ENCODE measurements at places on chromosomes 4 and X. TPM values are rescaled to one million over a fixed set of nuclear protein-coding genes. Genes with fewer than 3 reads are reported as not detected.
A peak's percentile ranks its signal among the peaks of the same experiment; 100 is the strongest.

The TMEM185A gene
- 20.0 TPM for total RNA-seq

The USP27X gene
- total RNA-seq = 3.4 TPM

The CTAG1A gene
- total RNA-seq = not detected

The P2RY4 gene
- total RNA-seq = 0.26 TPM

The ARHGAP4 gene
- total RNA-seq = 96.2 TPM

The DHRSX gene
- 28.8 TPM for total RNA-seq

The APOOL gene
- total RNA-seq = 25.7 TPM

The CLGN gene
- 1.6 TPM for total RNA-seq

The MAGEA9B gene
- total RNA-seq = not detected

The WAS gene
- total RNA-seq = 49.1 TPM

The FAM236C gene
- total RNA-seq = not detected

The KIT gene
- 9.6 TPM for total RNA-seq

- peak; percentile 27 for DNase-seq
These were observed 11.6 kb downstream of the PAGE4 start for GRCh38 chrX:49840679-49841078.

DNA sequence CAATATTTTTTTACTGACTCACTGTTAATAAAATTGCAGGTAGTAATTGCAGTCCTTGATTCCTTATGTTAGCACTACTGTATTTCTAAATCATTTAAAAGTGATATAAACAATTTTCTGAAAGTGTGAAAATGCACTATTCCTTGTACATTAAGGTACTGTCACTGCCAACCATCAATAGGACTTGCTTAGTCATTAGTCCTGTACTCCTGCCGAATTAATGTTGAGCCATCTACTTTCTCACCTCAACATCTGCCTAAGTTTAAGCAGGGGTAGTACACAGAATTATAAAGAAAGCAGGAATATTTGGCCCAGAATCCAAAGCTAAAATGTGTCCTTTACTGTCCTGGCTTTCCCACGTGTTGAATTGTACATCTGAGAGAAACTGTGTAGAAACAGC, 87.0 kb upstream of the TRPC3 start:
- no peak for DNase-seq

GRCh38 chr4:145418739-145419138, 62.9 kb upstream of the SMAD1 start:
- DNase-seq = no peak

GRCh38 chr4:2686379-2687265, 69.5 kb downstream of the TNIP2 start:
- DNase-seq = peak; percentile 70

GRCh38 chrX:12548746-12549145, 242.5 kb upstream of the PRPS2 start:
- DNase-seq = no peak

- no peak for DNase-seq
These were observed 894.4 kb downstream of the FAT4 start for GRCh38 chr4:126209147-126209546.

DNA sequence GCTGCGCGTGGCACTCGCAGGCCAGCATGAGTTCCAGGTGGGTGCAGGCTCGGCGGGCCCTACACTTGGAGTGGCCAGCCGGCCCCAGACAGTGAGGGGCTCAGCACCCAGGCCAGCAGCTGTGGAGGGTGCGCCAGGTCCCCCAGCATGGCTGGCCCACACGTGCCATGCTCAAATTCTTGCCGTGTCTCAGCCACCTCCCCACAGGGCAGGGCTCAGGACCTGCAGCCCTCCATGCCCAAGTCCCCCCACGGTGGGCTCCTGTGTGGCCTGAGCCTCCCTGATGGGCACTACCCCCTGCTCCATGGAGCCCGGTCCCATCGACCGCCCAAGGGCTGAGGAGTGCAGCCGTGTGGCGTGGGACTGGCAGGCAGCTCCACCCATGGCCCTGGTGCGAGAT, 210.2 kb downstream of the COX7B2 start:
- DNase-seq = peak; percentile 67

DNA sequence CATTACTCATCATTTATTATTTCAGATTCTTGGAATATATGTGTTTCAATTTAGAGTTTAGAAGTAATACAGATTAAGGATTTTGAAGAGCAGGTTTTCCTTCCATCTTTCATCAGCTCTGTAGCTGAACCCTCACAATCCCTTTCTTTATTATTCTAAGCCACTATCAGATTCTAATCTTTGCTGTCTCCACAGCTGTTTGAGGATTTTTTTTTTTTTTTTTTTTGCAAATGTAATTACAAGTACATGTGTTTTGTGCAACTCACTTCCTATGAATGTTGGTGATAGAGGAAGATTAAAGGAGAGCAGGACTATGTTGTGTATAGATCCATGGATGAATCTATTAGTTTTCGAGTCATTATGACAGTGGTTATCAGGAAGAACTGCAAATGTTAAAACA, 87.4 kb upstream of the TENM3 start:
- DNase-seq = no peak

- DNase-seq = no peak
These were observed 222.1 kb downstream of the TACR3 start for GRCh38 chr4:103497692-103498091.

GRCh38 chr4:25112366-25112994, 47.8 kb downstream of the SEPSECS start:
- no peak for DNase-seq

GRCh38 chr4:146398896-146399445, 122.8 kb downstream of the SLC10A7 start:
- DNase-seq = no peak

DNA sequence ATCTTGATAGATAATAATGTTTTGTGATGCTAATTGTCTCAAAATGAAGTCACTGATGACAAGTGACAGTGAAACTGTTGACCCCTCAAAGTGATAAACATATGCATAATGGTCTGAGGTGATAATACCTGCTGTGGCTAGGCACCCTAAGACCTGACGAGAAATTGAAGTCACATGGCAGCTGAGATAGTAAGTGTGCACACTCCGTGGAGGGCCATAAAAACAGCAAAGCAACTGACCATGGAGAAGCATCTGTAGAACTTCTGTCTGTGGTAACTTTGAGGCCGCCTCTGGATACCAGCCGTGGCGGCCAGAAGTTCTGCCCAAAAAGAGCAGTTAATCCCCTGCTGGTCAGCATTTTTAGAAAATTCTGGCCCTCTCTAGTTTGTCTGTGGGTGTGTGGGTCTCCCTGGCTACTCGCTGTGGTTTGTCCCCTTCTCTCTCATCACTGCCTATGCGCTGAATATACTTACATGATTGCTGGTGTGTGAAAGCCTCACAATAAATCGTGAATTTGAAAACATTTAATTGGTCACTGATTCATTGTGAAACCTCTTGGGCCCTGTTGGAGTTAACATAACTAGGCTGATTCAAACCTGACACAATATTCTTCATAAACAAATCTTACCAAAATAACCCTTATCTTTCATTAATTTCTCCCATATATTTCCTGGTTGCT, 50.6 kb downstream of the CCDC149 start:
- no peak for DNase-seq

DNA sequence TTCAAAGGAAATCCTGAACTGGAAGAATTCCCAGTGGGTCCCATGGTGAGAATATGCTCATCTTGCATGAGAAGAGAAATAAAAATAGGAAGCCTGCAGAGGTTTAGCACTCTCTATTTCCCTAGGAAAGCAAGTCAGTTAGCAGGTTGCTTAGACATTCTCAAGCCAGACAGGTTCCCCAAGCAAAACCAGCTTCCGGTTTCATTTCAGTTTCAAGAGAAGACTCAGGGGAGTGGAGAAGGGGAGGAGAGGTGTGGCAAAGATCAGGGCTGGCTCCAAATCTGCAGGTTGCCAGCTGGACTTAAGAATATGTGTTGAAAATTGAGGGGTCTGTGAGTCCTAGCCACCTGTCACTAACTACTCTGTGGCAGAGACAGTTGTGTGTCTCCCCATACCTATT, 107.5 kb downstream of the CLNK start:
- DNase-seq = no peak

DNA sequence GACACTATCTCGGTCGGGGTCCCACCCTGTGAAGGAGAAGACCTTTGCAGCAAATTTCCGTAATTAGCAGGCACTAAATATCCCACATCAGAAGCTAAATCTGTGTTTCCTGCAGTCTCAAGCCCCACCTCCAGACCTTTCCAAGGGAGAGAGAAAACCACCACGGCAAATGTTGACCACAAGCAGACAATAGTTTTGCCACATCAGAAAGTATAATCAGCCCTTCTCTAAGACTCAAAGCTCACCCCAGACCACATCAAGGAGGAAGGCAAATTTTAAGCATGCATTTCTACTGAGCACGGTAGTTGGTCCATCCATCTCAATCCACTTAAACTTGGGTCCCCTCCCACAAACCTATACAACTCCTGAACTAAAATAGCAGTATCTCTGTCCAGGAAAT, 398.5 kb downstream of the GPM6A start:
- no peak for DNase-seq

GRCh38 chrX:141760761-141761160, 62.2 kb upstream of the SPANXD start:
- no peak for DNase-seq

DNA sequence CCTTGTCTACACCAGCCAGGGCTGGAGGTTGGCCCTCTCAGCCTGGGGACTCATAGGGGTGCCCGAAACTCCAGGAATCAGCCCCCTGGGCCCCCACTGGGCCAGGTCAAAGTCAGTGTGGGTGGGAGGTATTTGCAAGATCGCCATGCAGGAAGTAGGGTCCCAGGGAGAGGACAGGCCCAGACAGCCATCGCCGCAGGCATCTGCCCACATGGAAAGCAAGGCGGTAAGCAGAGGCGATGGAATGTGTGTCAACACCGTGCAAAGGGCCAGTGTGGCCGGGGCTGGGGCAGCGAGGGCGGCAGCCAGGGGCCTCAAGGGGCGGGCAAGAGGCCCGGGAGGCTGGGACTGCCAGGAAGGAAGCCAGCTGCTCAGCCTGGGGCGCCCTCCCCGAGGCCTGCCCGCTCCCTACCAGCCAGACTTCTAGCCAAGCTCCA, 19.3 kb upstream of the DUSP9 start:
- no peak for DNase-seq

DNA sequence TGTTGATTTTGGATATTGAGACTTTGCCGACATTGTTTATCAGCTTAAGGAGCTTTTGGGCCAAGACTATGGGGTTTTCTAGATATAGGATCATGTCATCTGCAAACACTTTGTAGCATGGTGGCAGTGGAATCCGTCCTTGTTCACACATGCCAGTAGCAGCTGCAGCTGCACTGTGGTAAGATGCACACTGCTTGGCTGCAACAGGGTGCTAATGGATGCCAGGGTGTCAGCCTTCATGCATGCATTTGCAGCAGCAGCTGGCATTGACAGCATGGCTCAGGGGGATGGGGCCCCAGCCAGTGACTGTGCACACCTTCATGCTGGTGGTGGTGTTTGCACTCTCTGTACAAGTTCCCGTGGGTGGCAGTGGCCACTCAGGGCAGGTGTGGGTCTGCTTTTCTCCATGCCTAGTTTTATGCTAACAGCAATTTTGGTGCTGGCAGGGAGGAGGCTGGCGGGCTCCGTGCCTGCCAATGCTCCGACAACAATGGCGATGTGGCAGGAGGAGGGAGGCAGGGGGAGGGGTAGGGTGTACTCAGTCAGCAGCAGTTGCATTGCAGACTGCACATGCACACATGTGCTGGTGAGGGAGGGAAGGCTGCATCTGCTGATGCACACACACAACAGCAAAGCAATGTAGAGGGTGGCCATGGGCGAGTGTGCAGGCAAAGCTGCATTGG, 37.5 kb downstream of the BEX3 start:
- DNase-seq = no peak
